ENCODE measurements at places on chromosomes 11 and 22.

GRCh38 chr11:35290876-35291275 is 128.5 kb downstream of the SLC1A2 start:
- no peak for DNase-seq

DNA sequence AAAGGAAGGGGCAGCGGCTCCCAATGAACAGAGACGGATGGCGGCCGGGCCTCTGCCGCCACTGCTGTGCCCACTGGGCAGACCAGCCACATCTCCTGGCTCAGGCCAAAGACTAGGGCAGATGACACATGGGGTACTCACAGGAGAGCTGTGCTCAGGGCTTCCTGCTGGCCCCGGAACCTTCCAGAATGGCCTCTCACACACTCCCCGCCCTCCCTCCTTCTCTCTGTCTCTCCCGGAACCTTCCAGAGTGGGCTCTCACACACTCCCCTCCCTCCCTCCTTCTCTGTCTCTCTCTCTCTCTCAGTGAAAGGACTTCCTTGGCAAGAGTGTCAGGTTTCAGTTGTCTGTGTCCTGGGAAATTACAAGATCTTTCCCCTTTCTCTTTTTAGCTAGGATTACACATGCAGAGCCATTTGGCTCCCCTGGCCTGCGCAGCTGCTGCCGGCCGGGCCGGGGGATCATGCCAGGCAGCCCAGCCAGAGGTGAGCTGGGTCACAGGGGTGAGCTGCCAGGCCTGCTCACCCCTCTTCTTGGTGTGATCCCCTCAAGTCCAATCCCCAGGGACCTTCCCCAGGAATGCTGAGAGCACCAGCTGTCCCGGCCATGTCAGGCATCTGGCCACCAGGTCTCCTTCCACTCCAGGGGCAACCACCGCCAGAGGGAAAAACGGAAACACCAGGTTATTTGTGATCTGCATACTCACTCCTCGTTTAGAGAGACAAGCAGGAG is 45.3 kb upstream of the ADA2 start:
- no peak for DNase-seq

GRCh38 chr11:43925932-43926505 is 16.4 kb upstream of the C11orf96 start:
- DNase-seq, result no peak

GRCh38 chr11:46338988-46339666 is 8.1 kb upstream of the DGKZ start:
- no peak for DNase-seq

- DNase-seq, result no peak
These were observed 253.3 kb upstream of the ISX start for GRCh38 chr22:34812631-34813030.

DNA sequence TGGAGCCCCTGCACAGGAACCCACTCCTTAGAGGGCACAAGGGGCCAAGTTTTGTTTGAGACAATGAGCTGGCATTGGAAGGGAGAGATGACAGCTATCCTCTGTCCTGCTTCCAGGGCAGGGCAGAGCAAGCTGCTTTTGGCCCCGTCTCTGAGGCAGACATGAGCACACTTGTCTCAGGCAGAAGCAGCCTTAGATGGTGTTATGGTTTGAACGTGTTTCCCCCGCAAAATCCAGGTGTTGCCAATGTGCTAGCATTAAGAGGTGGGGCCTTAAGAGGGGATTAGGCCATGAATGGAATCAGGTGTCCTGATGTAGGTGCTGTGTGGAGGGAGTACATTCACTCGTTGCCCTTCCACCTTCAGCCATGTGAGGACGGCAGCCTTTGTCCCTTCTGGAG is 2.5 kb downstream of the TP53AIP1 start:
- no peak for DNase-seq

- peak; percentile 30 for DNase-seq
These were observed 16.6 kb downstream of the MED15 start for GRCh38 chr22:20524004-20524481.

- no peak for DNase-seq
These were observed 7.9 kb upstream of the EHF start for GRCh38 chr11:34613015-34613414.

DNA sequence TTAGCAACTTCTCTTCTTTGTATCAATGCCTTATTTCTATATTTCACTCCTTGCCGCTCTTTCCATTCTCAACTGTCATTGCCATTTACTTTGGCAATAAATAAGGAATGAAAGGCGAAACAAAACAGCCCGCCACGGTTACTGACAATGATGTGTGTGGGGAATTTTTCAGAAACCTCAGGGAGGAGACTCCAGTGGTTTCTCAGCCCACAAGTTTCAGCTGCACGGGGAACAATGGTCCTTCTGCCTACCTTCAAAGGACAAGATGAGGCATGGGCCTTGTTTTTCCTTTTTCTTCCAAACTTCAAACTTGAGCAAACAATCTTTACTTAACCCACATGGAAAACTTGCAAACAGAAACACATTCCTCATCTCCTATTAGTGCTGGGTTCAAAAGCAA is 409.4 kb downstream of the METTL15 start:
- no peak for DNase-seq

All from activated CD4-positive, alpha-beta T cell treated with anti-CD3 and anti-CD28 coated beads, Interleukin-2, amount 10 ng/mL, durations not matched to agents 7 days and 5 days (primary cell).